GM12878 (cell line): ENCODE measurements at places on chromosomes 3 and 15. TPM values are rescaled to one million over a fixed set of nuclear protein-coding genes. Genes with fewer than 3 reads are reported as not detected.

The PCOLCE2 gene
- 0.41 and 1.1 TPM in 2 replicates for total RNA-seq

DNA sequence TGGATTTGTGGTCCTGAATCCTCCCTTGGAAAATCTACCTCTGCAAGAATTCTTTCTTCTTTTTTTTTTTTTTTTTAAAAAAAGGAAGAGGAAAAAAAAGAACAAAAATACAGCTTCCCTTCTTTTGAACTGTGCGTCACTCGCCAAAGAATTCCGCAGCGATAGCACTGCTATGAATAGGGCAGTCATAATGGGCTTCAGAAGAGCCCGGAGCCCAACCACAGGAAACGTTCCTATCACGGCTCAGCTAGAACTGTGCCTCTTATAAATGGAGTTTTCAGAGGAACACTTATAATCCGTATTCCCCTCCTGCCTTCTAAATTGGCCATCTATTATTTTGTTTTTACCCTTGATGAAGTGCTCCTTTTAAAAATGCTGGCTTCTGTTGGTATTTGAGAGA is 227.7 kb downstream of the ADAMTS17 start:
- no peaks in the 10 kb centered on the region for H3K36me3 ChIP-seq
- H3K4me3 ChIP-seq: no peak overlapping the region
- H3K4me1 ChIP-seq: no peaks in the 10 kb centered on the region; the same call in 1 of the 2 replicates
- H3K27ac ChIP-seq: no peak overlapping the region
- no peaks in the 10 kb centered on the region; the same call in 1 of the 2 replicates for H3K27me3 ChIP-seq

The NEK4 gene
- total RNA-seq: 22.7 and 22.9 TPM in 2 replicates

DNA sequence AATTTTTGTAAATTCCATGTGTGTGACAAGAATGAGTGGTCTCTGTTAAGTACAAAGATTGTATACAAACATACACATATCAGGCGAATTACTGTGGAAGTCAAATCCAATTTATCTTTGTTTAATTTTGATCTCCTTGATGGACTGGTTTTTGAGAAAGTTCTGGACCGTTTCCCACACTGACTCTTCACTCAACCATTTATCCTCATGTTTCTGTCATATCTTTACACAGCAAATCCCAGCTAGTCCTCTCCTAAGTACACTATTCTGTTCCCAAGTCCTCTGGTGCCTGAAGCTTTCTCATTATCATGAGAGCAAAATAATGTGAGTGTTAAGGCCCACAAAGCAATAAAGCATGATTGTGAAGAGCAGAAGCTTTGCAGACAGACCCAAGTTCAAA is 189.9 kb downstream of the WNT5A start:
- no peaks in the 10 kb centered on the region for H3K36me3 ChIP-seq
- no peak for DNase-seq
- no peaks in the 10 kb centered on the region for H3K27me3 ChIP-seq
- no peak overlapping the region for H3K27ac ChIP-seq

DNA sequence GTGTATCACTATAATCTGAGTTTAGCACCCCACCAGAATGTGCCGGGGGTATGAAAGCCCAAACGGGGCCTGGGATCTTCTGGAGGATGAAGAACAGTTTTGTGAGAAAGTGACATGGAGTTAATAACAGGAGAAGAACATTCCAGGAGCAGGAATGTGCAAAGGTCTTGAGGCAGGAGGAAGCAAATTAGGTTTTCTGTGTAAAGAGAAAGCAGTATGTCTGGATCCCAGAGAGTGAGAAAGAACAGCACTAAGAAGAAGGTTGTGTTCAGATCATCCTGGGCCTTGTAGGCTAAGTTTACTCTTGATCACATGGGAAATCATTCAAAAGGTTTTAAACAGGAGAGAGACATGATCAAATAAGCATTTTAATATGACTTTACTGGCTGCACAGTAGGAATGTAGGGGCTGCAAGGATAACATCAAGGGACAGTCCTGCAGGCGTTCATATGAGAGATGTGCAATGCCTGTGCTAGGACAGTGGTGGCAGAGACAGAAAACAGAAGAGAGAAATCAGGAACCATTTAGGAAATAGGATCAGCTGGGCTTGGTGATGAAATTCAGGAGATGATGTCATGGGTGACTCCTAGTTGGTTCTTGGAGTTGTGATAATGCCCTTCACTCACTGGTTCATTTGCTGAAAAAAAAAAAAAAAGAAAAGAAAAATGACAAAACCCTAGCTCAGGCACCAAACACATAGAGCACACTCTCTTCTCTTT is 113.5 kb downstream of the TNIK start:
- H3K4me1 ChIP-seq: peaks cover 71% of the 10 kb centered on the region
- H3K4me3 ChIP-seq: no peak overlapping the region; the same call in 1 of the 2 replicates
- H3K27me3 ChIP-seq: no peaks in the 10 kb centered on the region
- DNase-seq: no peak
- H3K36me3 ChIP-seq: no peaks in the 10 kb centered on the region

The NR1I2 gene
- 0.90 and 0.96 TPM in 2 replicates for total RNA-seq

- no peak for DNase-seq
- H3K27ac ChIP-seq: no peak overlapping the region
- no peak overlapping the region for H3K4me3 ChIP-seq
- H3K27me3 ChIP-seq: peaks cover 2% of the 10 kb centered on the region; the same call in 1 of the 2 replicates
These were observed 12.4 kb downstream of the NTRK3 start for GRCh38 chr15:88243895-88244787.

The CAMK2N2 gene
- 1.4 and 1.9 TPM in 2 replicates for total RNA-seq

GRCh38 chr3:30644615-30645014 is 38.2 kb downstream of the TGFBR2 start:
- no peaks in the 10 kb centered on the region for H3K36me3 ChIP-seq
- no peak for DNase-seq
- H3K4me3 ChIP-seq: no peak overlapping the region
- no peak overlapping the region for H3K27ac ChIP-seq
- no peaks in the 10 kb centered on the region for H3K27me3 ChIP-seq
- peaks cover 36% of the 10 kb centered on the region for H3K4me1 ChIP-seq

GRCh38 chr15:25778161-25778560 is 85.0 kb downstream of the ATP10A start:
- DNase-seq: no peak
- no peak overlapping the region for H3K27ac ChIP-seq
- H3K4me3 ChIP-seq: no peak overlapping the region

DNA sequence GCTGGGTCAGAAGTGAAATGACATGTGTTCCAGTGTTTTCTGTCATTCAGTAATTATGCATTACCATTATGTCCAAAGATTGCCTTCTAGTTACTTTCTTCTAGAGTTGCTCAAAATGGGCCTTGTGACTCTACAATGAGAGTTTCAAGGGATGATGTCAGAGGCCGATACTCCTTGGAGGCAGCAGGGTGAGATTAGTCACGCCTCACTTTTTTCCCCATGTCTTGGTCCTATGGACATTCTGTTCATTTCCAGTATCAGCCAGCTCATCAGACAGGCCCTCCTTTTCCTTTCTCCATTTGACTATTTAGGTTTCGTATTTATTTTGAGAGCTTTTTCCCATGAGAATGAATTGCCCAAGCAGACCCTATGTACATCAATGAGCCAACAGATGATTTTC is 17.5 kb downstream of the VGLL3 start:
- no peak overlapping the region for H3K4me3 ChIP-seq
- no peak for DNase-seq
- no peaks in the 10 kb centered on the region for H3K27me3 ChIP-seq

- H3K36me3 ChIP-seq: no peaks in the 10 kb centered on the region
- no peak overlapping the region for H3K27ac ChIP-seq
- H3K4me1 ChIP-seq: peaks cover 7% of the 10 kb centered on the region
- DNase-seq: no peak
- H3K4me3 ChIP-seq: no peak overlapping the region
These were observed 8.7 kb downstream of the DAZL start for GRCh38 chr3:16596352-16597032.

The DNAH1 gene
- total RNA-seq: 4.4 and 5.7 TPM in 2 replicates

The TRH gene
- not detected in 2 replicates for total RNA-seq

DNA sequence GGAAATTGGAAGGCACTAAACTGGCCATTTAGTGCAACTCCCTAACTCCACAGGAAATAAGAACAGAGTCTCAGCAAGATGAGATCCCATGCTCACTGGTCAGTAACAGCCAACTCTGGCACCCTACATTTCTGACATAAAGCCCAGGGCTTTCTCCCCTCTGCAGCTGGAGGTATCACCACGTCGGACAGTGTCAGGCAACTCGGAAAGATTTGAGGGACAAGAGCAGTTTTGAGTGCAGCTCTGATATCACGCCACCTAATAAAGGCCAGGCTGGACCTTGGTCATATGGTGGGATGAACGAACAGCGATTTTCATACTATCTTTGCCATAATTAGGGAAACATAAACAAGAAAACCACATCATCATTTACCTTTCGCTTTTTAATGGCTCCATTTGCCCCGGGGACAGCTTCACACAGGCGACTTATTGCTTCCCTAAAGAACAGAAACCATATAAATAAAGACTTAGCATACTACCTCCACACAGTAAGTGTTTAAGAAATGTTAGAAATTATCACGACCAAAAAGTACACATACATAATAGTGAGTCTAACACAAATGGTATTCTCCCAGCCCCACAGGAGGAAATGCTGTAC is 12.5 kb downstream of the EID1 start:
- H3K4me3 ChIP-seq: no peak overlapping the region
- no peak for DNase-seq
- no peaks in the 10 kb centered on the region for H3K36me3 ChIP-seq

The POC1A gene
- total RNA-seq: 22.9 and 23.4 TPM in 2 replicates

- H3K36me3 ChIP-seq: no peaks in the 10 kb centered on the region
- no peaks in the 10 kb centered on the region for H3K4me1 ChIP-seq
- H3K27ac ChIP-seq: no peak overlapping the region
- no peak for DNase-seq
- H3K27me3 ChIP-seq: no peaks in the 10 kb centered on the region
These were observed 29.0 kb downstream of the TTBK2 start for GRCh38 chr15:42891569-42891968.

DNA sequence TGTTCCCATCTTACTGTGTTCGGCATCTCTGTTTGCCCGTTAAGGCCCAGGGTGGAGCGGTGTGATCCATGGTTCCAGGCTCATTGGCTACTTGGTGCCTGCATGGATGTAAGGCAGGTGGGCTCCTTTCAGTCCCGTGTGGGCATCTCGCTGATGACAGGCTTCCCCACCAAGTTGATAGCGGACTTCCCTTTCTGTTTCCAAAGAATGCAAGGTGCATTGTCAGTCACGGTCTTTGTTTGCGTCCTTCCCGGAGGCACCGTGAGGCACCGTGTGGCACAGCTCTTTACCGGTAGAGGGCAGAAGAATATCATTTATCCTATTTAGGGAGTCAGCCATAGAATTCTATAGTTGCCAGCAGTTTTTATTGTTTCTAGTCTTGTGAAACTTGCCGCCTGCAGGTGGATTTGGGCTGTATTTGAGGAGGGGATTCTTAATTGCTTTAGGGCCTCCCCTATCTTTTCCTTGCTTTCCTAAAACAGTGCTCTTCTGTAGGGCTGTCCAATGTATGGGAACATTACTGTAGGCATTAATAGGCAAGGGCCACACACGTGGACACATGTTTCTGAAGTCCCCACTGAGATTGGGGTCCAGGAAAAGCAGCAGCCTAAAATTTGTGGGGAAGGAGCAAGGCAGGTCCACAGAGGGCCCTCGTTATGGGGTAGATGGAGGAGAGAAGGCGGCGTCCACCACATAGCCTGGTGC is 244.1 kb downstream of the SLCO3A1 start:
- peak; percentile 20 for DNase-seq
- H3K36me3 ChIP-seq: no peaks in the 10 kb centered on the region
- H3K4me3 ChIP-seq: no peak overlapping the region

DNA sequence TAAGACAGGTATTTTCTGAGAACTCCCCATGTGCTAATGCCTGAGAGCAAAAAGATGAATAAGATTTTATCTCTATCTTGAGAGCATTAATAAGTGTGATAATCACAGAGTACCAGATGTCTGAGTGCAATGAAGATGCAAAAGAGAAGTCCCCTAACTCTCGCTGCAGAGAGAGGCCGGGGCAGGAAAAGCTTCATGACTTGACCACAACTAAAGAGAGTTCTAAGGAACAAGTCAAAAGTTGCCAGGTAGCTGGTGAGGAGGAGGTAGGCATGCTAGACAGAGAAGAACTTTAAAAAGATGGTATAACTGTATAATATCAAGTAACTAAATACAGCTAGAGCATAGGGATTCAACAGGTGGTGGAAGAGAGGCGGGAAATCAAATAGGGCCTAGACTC is 28.8 kb downstream of the MTMR10 start:
- no peak overlapping the region for H3K4me3 ChIP-seq
- DNase-seq: no peak
- peaks cover 4% of the 10 kb centered on the region; the same call in 1 of the 2 replicates for H3K4me1 ChIP-seq
- peaks cover 17% of the 10 kb centered on the region for H3K36me3 ChIP-seq

The DNAJA4 gene
- 5.9 and 6.4 TPM in 2 replicates for total RNA-seq

DNA sequence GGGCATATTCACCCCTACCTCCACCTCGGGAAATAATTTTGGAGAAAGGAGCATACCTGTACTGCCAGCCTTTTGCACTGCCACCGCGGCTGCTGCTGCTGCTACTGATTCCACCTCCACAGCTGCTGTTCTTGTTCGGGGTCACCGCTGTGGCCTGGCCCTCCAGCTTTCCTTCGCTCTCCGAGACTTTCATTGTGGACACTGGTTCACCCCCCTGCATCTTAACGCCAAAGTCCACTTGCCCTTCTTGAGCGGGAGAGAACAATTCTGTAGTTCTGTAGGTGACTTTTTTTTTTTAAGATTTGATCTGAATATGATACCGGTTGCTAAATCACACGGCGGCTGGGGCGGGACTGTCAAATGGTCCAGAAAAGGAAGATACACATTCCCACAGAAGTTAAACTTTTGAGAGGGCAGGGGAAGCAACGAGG is 701 bp downstream of the OSBPL11 start:
- H3K27me3 ChIP-seq: no peaks in the 10 kb centered on the region
- H3K4me3 ChIP-seq: peak overlapping the region; percentile 96
- no peaks in the 10 kb centered on the region for H3K36me3 ChIP-seq
- H3K4me1 ChIP-seq: peaks cover 4% of the 10 kb centered on the region; the same call in 1 of the 2 replicates
- DNase-seq: no peak

DNA sequence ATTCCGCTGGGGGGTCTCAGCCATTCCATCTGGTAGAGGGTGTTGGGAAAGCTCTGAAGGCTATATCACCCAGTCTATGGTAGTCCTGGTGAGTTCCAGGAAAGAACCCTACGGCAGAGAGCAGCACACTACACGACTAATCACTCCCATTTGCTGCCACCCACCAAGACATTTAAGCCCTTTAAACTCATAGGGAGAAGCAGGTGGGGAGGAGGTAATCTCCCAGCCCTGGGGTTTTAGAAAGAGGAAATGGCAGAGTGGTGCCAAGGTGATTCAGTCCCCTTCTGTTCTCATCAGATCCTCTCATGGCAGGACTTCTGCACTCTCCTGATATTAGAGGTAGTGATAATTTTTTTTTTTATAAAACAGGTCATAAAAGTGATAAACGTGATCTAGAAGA is 10.6 kb upstream of the VWA5B2 start:
- H3K27me3 ChIP-seq: no peaks in the 10 kb centered on the region
- no peak for DNase-seq
- no peak overlapping the region for H3K27ac ChIP-seq
- no peak overlapping the region for H3K4me3 ChIP-seq
- H3K36me3 ChIP-seq: no peaks in the 10 kb centered on the region
- no peaks in the 10 kb centered on the region for H3K4me1 ChIP-seq

GRCh38 chr3:190581041-190581541 is 67.2 kb downstream of the IL1RAP start:
- no peak for DNase-seq
- no peak overlapping the region for H3K27ac ChIP-seq
- H3K27me3 ChIP-seq: no peaks in the 10 kb centered on the region
- no peak overlapping the region for H3K4me3 ChIP-seq
- no peaks in the 10 kb centered on the region for H3K36me3 ChIP-seq
